ENCODE measurements at places on chromosomes 11 and 22. TPM values are rescaled to one million over a fixed set of nuclear protein-coding genes. Genes with fewer than 3 reads are reported as not detected.
A peak's percentile ranks its signal among the peaks of the same experiment; 100 is the strongest.

YAP1 gene
- total RNA-seq, result 301 TPM

P2RY2 gene
- total RNA-seq, result 0.67 TPM

TEX12 gene
- total RNA-seq, result not detected

OR52H1 gene
- not detected for total RNA-seq

MS4A14 gene
- total RNA-seq, result 1.3 TPM

MB gene
- total RNA-seq, result 2.5 TPM

NRXN2 gene
- total RNA-seq, result 3.4 TPM

OR56A1 gene
- total RNA-seq, result 0.23 TPM

DNA sequence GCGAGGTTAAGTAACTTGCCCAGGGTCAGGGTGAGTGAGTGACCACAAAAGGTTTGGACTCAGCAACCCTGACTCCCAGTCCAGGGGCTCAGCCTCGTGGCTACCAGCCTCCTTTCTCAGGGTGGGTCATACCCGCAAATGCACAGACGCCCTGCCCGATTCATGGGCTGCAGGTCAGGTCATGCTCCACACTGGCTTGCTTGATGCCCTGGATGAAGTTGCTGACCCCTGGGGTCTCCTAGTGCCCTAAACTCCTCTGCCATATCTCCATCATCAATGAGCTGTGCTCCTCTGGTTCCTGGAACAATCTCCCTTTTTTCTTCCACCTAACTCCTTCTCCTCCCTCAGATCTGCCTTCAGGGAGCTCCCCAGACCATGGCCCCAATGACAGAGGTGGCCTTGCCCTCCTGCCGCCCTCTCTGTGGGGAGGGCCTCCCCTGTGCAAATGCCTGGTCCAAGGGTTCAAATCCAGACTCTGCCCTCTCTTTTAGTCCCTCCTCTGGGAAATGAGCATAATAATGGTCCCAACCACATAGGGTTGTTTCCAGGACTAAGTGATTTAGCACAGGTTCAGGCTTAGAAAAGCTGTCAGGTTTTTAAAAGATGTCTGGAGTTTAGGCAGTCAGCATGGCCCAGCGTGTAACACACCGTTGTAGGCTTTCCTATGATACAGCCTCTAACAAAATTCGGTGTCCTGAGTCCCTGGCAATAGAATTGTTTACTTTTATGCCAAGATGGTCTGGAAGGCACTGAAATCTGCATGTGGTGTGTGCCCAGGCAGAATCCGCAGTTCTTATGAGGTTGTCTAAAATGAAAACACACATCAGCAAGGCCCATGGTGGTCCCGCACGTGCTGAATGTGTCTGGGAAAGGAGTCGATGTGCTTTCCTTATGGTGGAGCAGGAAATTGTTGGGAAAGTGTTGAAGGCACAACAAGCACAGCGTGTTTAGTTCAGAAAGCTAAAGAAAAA lies 63.6 kb downstream of the CD82 start:
- ATAC-seq, result no peak

DNA sequence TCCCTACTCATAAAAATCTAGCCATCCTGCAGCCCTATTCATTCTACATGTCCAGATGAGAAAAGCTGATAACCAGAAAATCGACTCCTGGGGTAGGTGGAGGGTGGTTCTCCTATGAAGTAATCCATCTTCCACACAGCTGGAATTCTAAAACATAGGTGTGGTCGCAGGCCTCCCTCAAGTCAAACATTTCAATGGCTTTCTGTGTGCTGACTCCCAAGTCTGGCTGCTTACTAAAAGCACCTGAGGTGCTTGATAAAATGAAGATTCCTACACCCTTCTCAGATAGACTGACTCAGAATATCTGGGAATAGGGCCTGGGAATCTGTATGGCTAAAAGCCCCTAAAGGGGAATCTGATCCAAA lies 26.1 kb downstream of the IRAG1 start:
- ATAC-seq, result no peak

- peak; percentile 52 for ATAC-seq
These were observed 1.8 kb downstream of the KCNK7 start for GRCh38 chr11:65593518-65594414.

DNA sequence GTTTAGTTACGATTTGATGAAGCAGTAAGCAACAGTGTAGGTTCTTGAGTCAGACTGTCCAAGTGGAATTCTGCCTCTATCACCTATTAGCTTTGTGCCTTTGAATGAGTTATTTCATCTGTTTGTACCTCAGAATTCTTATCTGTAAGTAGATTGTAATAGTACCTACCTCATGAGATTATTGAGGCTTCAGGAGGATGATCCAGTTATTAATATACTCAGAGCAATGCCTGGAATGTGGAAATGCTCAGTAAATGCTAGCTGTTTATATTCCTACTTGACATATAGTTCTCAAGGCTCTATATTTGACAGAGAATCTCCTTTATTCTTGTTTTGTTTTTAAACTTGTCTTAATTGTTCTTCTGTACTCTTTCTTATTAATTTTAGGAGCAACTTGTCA lies 70.1 kb downstream of the SFI1 start:
- ATAC-seq, result no peak

DNA sequence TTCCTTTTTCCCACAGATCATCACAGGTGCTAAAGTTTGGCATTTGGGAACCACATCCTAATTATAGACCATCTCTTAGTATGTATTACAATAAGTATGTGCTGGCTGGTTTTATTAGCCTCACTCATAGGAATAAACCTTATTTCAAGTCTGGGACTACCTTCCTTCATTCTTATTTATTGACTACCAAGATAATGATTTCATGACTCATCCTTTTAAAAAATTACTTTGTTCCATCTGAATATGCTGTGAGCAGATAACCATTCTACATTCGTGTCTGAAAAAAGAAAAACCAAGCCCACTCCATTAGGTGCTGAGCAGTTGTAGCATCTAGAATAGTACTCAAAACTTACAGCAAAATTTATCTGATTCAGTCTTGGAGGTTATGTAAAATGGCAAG lies 12.3 kb downstream of the TNRC6B start:
- ATAC-seq, result no peak

- ATAC-seq, result no peak
These were observed 14.9 kb downstream of the TBCEL start for GRCh38 chr11:121038648-121039409.

DNA sequence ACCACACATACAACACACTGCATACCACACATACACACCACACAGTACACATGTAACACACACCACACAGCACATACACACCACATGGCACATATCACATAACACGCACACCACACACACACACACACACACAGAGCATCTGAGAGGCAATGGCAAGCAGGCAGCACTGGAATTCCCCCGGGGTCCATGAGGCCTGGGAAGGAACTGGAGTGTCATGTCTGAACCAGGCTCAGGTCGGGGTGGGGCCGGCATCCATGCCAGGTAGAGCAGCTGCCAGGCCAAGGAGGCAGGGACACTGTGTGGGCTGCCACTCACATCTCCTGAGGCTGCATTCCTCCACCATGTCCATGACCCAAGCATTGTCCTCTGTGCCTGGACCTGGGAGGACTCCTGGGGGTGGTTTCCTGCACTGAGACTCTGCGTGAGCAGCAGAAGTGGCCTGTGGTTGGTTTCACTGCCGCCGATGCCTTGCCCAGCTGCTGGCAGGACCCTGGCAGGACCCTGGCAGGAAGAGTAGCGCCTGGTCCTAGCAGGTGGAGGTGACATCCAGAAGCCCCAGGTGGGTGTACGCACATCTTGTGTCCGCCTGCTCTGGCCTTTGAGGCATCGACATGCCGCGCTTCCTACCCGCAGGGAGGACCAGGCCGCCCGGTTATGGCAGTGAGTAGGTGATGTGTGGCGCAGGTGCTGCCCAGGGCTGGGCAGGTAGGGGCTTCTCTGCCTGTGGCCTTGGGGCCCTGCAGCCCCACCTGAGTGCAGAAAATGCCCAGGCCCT lies 1280.4 kb downstream of the TBC1D22A start:
- ATAC-seq, result no peak

DNA sequence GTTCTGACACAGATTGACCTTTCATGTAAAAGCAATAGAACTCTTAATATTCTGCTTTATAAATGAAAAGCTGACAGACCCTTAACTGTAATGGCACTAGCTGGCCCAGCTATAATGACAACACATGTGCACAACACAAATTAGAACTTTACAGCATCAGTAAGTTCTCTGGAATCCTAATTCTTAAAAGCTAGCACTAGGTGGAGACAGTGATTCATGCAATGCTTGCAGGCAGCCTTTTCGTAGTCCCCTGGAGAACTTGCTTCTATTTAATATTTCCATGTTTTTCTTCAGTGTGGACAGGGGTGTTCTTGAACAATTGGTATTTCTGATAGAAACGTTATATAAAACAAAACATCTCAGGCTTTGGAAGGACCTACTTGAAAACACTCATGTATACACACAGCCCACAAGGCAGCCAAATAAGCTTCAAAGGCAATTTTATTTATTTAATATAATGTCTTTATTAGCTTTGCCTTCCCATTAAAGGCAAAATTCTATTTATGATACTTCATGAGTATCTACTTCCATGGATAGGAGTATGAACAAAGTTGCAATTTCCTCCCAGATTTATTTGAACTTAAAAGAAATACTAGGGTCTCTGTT lies 374.3 kb upstream of the MPPED2 start:
- no peak for ATAC-seq

GRCh38 chr11:2262301-2263070 lies 7.9 kb downstream of the ASCL2 start:
- ATAC-seq, result no peak

DNA sequence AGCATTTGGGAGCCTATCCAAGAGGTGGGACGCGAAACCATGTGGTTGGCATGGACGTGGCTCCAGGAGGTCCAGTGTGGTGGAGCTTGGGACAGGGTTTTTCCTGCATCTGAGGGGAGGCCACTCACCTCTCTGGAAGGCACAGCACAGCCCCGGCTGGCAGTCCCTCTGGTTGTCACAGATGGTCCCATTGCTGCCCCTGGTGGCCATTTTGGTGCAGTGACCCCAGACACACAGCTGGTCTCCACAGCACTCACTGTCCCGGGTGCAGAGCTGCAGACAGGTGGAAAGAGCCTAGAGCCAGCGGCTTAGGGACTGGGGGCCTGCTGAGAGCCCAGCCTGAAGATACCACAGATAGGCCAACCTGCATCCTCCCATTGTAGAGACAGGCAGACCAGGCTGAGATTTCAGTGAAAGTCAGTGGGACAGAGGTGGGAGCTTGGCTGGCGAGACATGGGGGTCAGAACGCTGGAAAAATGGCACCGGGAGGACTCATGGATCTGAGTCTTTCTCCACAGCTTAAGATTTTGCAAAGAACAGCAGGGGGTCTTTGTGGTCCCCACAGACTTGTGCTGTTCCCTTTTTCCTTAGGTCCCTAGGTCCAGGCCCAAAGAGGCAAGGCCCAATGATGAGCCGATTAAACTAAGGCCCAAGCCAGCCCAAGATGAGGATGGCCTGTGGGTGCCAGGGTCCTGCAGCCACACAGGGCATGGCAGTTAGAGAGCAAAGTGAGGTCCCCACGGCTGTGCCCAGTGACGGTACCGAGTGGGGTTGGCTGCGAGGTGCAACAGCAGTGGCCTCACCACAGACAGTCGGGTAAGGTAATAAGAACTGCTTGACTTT lies 41.4 kb downstream of the DKK3 start:
- peak; percentile 57 for ATAC-seq

DNA sequence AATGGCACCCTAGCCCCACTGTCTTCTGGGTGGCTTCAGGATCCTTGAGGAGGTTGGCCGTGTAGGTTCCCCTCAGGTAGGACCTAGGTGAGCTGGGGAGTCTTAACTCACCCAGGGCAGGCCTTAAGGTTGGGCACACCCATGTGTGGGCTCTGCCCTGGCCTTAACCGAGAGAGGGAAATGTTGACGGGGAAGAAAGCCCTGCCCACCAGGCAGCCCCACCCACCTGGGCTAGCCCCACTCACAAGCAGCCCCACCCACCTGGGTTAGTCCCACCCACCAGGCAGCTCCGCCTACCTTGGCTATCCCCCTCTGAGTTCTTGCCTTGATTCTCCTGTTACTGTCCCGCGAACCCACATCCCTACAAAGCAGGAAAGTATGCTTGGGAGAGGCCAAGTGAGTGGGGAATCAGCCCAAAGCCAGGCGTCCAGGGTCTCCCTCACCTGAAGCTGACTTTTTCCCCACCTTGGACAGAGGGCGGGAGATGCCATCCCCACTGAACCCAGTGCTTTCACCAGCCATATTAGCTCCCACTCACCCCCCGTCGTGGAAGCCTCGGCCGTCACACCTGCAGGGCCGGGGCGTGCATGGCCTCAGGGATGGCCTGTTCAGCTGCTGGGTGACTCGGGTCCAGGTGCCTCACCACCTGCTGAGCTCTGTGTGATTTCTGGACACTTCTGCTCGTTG lies at the start of gene MYEOV:
MYEOV (plus strand) TSS at position 337 of the 687 bp plus-strand sequence. CDS start 1,200 bp downstream, outside the sequence.
- no peak for ATAC-seq

DNA sequence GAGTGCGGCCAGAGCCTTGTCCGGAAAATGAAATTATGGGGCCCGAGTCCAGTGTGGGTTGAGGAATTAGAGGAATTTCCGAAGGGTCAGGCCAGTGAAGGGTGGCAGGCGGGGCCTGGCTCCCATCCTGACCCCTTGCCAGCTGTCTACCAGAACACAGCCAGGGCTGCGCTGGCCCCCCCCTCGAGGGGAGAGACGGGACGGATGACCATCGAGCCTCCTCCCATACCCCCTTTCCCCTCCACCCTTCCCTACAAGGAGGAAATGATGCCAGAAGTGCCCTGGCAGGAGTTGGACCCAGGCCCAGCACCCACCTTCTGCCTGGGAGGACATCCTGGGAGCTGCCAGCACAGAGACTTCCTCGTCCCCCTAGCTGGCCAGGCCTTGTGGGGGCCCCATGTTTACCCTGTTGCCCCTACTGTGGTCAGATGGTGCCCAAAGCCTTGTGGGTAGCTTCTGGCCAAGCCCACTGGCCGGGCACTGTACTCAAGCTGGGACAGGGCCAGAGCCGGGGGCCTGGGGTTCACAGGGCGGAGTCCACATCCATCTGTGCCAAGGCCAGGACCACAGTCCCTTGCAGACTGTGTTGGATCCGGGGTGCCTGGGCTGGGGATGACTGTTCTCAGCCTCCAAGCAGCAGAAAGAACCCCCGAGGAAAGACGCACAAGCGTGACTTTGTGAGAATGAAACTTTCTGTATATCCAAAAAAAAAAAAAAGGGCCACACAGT lies 20.8 kb downstream of the ARVCF start:
- peak; percentile 90 for ATAC-seq

GRCh38 chr11:66324664-66325063 lies 7.8 kb upstream of the CD248 start:
- no peak for ATAC-seq

GRCh38 chr22:46172522-46173110 lies 22.3 kb downstream of the PPARA start:
- no peak for ATAC-seq

DNA sequence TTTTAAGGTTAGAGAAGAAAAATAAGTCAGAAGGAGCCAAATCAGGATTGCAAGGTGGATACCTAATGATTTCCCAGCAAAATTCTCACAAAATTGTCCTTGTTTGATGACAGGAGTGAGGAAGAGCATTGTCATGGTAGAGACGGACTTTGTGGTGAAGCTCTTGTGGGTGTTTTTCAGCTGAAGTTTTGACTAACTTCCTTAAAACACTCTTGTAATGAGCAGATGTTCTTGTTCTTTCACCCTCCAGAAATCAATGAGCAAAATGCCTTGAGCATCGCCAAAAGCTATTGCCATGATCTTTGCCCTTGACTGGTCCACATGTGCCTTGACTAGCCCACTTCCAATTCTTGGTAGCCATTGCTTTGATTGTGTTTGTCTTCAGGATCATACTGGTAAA lies 20.0 kb downstream of the CALCB start:
- no peak for ATAC-seq

- ATAC-seq, result peak; percentile 73
These were observed 1.5 kb downstream of the CASTOR1 start for GRCh38 chr22:30287648-30288418.

GRCh38 chr22:42357634-42358296 lies 74.4 kb downstream of the NFAM1 start:
- ATAC-seq, result peak; percentile 48
